ENCODE measurements at places on chromosomes 3 and 15.
A peak's percentile ranks its signal among the peaks of the same experiment; 100 is the strongest.

DNA sequence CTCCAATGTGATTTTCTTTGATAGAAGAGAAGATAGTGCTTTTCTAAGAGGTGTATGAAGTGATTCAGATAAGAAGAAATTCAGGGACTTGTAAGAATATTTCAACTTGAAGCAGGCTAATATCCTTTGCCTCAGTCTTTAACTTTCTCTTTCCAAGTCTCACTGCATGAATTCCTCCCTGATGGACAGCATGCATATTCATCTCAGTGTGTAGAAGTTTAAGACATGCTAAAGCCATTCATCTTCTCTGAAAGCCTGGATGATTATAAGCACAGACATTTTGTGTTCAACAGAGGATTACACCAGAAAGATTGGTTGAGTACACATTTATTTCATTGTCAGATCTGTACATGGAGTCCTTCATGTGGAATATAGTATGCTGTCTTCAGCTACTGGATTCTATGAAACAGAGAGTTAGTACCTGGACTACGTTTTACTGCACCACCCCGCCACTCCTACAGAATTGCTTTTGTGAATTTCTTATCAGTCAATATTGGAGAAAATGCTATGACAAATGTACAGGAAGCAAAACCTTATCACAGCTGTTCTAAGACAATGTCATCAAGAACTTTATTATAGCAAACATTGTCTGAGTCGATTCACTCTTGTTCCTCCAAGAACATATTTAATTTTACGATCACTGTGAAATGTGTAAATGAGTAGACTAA, 1346.1 kb downstream of the OTOL1 start:
- DNase-seq, result no peak

GRCh38 chr3:104952146-104952972, 414.4 kb upstream of the ALCAM start:
- peak; percentile 90 for DNase-seq

GRCh38 chr3:13139471-13140065, 66.3 kb upstream of the IQSEC1 start:
- no peak for DNase-seq

- DNase-seq, result no peak
Observed at GRCh38 chr3:58084788-58085543, 76.7 kb downstream of the FLNB start.

GRCh38 chr3:59407425-59407824, 357.6 kb upstream of the CFAP20DC start:
- no peak for DNase-seq

- peak; percentile 77 for DNase-seq
Observed at GRCh38 chr3:157475921-157476414, 27.2 kb downstream of the VEPH1 start.

DNA sequence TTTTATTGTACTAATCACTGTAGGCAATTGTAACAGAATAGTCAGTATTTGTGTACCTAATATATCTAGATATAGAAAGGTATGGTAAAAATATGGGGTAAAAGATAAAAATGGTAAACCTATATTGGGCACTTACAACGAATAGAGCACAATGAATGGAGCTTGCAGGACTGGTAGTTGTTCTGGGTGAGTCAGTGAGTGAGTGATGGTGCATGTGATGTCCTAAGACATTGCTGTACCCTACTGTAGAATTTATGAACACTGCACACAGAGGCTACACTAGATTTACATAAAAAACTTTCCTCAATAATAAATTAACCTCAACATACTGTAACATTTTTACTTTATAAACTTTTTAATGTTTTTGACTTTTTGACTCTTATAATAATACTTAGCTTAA, 274.3 kb upstream of the PPP2R3A start:
- DNase-seq, result no peak

GRCh38 chr3:31305340-31305739, 227.4 kb upstream of the STT3B start:
- DNase-seq, result no peak

DNA sequence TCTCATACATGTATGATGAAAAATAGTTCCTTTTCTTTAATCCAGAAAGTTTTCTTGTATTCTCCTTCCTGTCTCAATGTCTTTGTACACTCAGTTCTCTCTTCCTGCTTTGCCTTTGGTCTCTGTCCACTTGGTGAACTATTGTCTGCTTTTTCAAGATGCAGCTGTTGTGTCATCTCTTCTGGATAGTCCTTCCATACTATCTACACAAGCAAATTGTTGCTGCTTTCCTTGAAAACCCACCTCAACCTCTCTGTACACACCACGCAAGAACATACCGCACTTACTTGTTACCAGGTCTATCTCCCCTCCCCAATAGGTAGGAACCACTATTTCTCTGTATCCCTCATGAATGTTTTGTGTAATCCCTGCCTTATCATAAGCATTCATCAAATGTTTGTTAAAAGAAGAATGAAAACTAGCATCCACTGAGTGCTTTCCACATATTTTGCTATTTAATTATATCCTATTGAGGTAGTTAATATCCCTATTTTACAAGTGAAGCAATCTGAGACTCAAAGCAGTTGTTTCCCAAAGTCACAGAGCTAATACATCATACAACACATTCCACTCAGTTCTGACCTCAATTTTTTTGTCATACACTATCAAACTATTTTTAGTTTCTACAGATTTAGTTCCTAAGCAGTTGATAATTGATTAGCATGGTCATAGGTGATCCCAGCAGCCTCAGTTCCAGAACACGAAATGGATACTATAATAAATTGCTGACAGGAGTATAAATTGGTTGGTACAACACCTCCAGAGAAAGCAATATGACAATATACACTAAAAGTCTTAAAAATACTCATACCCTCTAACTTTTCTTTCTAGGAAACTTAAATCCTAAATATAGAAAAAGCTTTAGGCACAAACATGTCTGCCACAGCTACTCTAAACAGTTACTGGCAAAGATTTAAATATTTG, 19.6 kb downstream of the HACL1 start:
- no peak for DNase-seq

GRCh38 chr3:110618512-110619226, 452.9 kb upstream of the NECTIN3 start:
- DNase-seq, result no peak

GRCh38 chr3:56942523-56942922, 117.9 kb upstream of the SPATA12 start:
- no peak for DNase-seq

DNA sequence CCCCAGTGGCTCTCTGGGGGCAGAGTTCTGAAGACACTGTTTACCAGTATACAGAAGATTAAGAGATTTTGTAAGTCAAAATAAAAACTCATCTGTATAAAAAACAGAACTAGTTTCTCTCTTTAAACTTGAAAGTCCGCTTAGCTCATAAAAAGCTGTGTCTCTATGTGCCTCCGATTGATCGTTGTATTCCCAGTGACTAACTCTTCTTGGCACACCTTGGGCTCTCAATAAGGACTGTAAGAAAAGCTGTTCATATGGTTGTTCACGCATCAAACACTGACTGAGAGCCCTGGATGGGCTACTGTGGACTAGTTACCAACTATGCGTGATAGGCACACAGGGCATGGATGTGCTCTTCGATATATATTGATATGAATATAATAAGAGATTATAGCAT, 107.9 kb downstream of the P3H2 start:
- DNase-seq, result peak; percentile 41

DNA sequence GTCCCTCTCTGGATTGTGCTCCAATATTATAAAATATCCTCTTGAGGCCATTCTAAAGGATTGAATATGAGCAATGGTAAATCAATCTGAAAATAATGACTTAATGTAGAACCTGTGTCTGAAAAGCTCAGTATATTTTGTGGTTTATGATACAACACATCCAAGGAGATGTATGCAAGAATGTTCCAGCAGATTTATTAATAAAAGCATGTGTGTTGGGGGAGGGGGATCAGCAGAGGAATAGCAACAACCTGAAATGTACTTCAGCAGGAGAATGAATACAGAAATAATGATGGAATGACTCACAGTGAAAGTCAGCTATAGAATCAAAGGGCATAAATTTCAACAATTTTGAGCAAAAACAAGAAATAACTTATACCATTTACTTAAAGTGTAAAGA, 56.7 kb upstream of the NUDT16 start:
- peak; percentile 19 for DNase-seq

GRCh38 chr15:64743691-64744090, 31.7 kb downstream of the RBPMS2 start:
- no peak for DNase-seq

DNA sequence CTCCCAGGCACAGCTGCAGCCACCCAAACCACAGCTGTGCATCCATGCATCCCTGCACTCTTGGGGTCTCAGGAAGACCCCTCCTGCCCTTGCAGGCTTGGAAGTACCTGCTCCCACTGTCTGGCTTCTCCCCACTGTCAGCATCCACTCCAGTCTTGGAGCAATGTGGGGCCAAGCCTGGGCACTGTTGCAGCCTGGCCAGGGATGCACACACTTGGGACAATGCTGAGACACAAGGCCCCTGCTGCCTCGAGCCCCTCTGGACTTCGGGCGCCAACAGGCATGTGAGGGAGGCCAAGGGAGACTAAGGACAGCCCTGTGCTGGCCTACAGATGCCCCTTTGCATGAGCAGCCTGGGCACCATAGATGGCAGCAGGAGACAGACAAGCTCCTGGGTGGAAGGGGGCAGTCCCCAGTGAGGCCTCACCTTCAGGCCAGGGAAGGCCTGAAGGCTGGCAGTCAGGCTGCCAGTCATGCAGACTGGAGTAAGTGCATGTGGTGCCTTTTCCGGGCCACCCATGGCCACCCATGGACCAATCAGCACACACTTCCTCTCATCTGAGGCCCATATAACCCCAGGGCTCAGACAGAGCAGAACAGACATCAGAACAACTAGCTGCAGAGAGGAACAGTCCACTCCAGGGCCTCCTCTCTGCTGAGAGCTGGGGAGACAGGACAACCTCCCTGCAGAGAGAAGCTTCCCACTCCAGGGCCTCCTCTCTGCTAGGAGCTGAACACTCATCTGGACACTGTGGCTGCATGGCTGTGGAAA, 219.0 kb downstream of the VGLL3 start:
- DNase-seq, result no peak

DNA sequence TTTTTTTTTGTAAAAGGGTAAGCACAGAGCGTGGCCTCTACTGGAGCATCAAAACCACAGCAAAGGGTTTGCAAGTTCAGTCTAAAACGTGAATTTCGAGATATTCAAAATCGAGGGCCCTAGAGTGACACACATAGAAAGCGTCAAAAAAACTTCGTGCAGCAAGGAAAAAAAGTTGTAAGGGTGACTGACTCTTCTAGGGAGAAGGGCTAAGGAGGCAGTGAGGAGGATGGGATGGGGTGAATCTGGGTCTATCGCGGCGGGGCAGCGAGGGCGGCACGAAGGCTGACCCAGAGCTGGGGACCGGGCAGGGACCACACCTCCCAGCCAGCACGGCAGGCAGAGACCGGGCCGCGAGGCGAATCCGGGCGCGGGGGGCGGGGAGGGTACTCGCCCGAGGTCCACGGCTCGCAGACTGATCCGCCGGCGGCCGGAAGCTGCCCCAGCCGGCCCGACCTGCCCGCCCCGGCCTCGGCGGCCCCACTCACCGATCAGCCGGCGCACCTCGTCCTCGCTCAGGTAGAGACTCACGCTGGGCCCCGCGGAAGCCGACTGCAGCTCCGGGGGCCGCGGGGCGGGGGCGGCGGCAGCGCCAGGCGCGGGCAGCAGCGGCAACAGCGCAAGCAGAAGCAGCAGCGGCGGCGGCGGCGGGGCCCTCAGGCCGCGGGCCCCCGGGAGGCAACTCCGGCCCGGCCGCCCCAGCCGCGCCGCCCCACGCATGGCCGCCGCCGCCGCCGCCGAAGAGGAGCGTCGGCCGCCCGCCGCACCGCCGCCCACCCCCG, 533 bp downstream of the RYK start:
- peak; percentile 25 for DNase-seq

- DNase-seq, result no peak
Observed at GRCh38 chr15:80325206-80325605, 73.2 kb upstream of the CTXND1 start.

DNA sequence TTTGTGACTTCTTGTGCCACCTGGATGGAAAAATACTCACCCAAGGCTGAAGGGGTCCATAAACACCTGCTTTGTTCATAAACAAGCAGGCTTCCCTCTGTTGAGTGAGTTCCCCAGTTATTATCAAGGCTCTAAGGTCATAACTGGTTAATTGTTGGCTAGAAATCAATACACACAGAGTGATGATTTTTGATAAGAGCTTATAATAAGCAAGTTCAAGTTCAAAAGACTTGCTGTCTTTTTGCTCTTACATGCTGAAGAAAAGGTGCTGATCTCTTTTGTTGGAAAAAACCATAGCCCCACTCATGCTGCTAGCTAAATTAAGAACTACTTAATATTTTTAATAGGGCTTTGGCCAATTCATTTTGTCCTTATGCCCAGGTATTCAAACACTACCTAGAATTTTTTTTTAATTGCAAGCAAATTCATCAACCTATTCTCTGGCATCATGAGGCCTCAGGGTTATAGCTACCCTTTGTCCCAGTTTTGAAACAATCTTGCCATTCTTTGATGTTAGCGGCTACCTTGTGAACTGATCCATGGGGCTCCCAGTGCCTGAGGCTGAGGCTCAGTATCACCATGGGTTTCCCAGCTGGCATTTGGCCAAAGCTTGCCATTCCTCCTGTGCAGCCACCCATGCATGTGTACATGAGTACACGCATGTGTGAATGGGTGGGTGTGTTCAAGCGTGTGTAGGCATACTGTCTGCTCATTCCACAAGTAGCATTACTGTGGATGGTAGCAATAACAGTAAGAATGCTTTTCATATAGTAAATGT, 127.6 kb upstream of the LPP start:
- DNase-seq, result no peak

GRCh38 chr15:94296717-94297116, 65.4 kb downstream of the MCTP2 start:
- DNase-seq, result no peak

GRCh38 chr3:107681396-107681795, 158.6 kb downstream of the BBX start:
- no peak for DNase-seq

- no peak for DNase-seq
Observed at GRCh38 chr3:27500986-27501385, 16.8 kb upstream of the SLC4A7 start.

- no peak for DNase-seq
Observed at GRCh38 chr15:90231028-90232017, 2.4 kb downstream of the CIB1 start.

DNA sequence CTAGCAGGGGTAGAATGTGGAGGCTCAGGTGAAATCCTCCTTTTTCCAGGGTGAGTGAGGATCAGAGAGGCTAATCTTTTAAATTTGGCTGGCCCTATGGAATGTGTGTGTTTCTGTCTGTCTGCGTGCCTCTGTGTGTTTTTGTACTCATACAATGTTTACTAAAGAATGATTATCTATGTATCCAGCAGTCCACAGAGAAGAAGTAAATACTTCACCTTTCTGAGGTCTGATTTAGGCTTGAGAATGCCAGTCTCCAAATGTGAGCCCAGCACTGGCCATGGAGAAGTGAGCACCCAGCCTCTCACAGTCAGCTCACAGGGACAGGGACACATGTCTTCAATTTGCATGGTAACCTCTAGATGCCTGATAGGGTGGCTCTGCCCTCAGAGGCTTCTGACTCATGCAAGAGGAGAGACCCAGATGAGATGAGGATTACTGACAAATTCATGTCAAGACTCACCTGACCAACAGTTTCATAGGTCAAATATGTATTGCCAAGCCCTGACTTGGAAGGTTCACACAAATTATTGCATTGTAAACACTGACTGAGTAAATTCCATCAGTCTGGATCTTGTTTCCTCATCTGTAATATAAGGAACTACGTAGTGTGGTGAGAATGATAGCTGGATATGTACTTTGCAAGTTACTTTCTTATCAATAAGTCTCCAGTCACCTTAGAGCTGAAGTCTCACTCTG, 31.0 kb downstream of the ENTPD3 start:
- no peak for DNase-seq

Measured in astrocyte of the spinal cord (primary cell).